ENCODE measurements at places on chromosomes 11 and 22.

GRCh38 chr11:94802501-94802900 is 34.3 kb downstream of the AMOTL1 start:
- DNase-seq, result no peak

GRCh38 chr11:76625472-76626186 is 44.9 kb downstream of the LRRC32 start:
- DNase-seq, result no peak

GRCh38 chr11:98720951-98721350 is 299.8 kb upstream of the CNTN5 start:
- DNase-seq, result no peak

DNA sequence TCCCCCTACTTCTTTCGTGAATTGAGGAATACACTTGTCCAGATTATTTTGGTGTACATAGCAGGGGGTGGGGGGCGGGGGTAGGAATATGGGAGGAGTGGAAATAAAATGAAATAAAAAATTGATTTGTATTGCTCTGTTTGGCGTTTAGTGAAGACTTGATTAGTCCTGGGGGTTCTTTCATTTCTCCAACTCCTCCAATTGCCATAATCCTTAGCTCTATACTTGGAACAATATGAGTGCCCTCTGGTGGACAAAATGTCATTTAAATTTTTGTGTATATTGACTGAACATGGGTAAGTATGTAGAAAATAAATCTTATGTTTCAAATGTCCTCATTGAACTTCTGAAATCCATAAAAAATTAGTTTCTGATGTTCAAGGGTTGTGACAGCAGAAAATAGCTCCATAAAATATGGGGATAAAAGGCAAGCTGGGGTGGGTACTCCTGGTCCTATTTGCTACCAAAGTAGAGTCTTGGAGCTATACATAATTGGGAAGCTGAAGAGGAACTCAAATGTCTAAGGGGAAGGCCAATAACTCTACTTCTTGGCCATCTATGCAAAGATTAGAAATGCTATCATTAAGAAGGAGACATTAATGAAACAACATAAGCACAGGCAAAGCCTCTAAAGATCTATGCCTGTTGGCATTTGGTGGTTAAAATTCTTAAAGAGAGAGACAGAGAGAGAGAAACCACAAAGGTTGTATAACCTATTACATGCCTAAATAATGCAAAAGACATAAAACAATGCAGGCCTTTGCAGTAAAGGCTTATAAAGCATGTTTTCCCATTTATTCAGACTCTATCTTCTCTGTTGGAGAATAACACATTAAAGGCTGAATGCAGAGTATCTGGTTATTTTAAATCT is 421.6 kb downstream of the METTL15 start:
- no peak for DNase-seq

DNA sequence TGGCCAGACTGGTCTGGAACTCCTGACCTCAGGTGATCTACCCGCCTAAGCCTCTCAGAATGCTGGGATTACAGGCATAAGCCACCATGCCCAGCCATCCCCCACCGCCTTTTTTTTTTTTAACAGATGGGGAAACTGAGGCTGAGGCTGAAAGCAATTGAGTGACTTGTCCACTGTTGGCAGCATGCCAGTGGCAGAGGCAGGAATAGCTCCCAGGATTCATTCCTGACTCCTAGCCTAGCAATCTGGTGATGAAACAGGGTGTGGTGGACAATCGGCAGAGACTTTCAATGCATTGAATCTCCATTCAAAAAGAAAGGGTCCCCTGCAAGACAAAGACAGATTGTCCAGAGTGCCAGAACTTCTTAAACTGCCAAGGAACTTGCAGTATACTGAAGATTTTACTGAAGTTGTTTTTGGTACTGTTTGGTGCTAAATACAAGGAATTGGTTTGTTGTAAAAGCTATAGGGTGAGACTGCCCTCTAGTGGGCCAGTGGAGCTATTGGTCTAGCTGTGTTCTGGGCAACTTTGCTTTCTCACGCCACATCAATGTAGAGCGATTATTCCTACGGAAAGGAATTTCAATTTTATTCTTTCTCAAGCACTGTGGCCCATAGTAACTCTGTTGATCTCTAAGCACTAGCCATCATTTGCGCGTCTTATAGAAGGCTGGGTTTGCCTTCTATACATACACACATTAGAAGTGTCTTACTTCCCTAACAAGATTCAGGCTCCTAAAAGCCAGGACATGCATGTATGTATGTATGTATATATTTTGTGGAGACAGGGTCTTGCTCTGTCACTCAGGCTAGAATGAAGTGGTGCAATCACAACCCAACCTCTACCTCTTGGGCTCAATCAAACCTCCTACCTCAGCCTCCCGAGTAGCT is 21.0 kb downstream of the C22orf31 start:
- peak; percentile 9 for DNase-seq

DNA sequence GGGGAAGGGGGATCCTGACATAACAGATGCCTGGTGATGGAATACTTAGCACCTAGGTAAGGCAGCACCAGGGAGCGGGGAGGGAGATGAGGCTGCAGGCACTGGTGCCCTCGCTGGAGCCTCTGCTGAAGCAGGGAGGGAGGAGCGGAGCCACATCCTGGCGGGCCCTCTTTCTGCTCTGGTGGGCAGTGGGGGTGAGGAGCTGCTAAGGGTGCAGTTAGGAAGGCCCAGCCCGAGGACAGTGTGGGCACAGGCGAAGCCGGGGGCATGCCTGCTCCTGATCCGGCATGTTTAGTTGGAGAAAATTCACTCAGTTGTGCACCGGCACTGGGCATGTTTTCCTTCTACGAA is 83.9 kb downstream of the MED15 start:
- DNase-seq, result no peak

DNA sequence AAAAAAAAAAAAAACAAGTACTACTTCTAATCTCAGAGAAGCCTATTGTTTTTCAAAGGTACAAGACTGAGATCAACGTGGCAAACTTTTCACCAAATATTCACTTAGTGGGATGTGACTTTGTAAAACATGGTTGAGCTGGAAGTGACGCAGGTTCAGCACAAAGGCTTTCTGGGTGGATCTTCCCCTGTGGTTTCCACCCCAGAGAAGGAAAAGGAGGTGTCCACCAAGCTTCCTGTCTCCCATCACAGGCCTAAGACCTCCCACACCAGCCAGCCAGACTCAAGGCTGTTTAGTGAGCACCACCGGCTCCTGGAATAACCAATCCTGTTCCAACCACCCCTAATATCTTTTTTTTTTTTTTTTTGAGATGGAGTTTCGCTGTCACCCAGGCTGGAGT is 5.7 kb downstream of the TMEM184B start:
- DNase-seq, result no peak

DNA sequence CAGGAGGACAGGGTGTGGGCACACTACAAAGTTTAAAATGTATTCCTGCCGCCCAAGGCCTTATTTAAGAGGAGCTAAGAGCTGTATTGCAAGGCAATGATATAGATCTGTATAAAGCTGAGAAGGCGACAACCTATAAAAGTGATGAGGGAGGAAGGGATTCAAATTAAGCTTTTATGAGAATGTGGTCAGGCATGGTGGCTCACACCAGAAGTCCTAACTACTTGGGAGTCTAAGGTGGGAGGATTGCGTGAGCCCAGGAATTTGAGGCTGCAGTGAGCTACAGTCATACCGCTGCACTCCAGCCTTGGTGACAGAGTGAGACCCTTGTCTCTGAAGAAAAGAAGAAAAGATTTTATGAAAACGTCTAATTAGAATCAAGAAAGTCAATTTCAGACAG is 9.7 kb upstream of the GLB1L3 start:
- DNase-seq, result no peak

- no peak for DNase-seq
Measured at GRCh38 chr11:69664103-69664775, 10.9 kb downstream of the LTO1 start.

DNA sequence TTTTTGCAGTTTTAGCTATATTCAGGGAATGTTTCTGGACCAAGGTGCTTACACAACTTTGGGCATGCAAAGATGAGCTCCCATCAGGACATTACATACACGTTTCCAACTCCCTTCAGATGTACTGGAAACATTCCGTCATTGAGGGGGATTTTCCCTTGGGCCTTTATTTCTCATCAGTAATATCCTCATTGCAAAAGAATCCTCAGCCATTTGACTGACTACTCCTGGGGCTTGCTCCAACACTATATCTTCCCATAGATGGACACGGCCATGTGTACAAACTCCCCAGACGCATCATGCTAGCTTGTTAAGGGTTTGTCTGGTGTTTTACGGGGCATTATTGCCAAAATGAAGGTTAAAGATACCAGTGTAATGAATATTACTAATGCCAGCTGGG is 59.3 kb upstream of the NUP160 start:
- DNase-seq, result no peak

Data from stimulated activated CD8-positive, alpha-beta memory T cell treated with anti-CD3 and anti-CD28 coated beads, Interleukin-7, amount 100 ng/mL, for 1 hour (primary cell).